ENCODE measurements at places on chromosomes 4 and X.

- no peak for DNase-seq
Measured at GRCh38 chrX:148268673-148269072, 231.7 kb upstream of the AFF2 start.

DNA sequence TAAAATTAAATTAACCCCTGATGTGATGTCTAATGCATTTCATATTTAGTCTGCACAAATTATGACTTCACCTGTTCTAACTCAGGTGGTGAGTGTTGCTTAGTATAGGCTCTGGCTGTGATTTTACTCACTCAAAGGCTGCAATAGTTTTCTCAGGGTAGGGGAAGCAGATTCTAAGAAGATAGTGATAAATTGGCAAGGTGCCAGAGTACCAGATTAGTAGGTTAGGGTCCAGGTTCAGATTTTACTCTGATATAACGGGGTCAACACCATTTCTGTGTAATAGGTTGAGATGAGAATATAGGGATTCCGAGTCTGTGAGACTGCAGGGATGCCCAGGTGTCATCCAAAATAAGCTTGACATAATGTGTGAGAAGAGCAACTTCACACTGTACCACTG lies 1049.6 kb downstream of the STIM2 start:
- DNase-seq, result no peak

- peak; percentile 80 for DNase-seq
Measured at GRCh38 chr4:101037938-101038413, 309.4 kb downstream of the PPP3CA start.

DNA sequence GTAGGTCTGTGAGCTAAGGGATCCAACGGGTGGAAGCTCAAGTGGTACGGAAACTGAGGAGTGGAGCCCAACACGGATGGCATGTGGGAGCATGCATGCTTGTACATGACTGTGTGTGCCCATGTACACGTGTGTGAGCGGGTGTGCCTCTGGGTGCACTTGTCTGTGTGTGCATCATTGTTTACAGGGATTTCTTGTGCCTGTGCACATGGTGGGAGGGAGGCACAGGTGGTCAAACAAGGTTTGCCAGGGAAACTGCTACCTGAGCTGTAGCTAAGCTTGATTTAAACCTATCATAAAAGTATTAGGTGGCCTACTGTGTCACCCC lies 122.5 kb upstream of the MAMLD1 start:
- no peak for DNase-seq

- DNase-seq, result no peak
Measured at GRCh38 chr4:185232370-185232769, 23.0 kb downstream of the SNX25 start.

- no peak for DNase-seq
Measured at GRCh38 chr4:3701736-3702560, 64.2 kb upstream of the ADRA2C start.

GRCh38 chr4:15234856-15235126 lies 193.0 kb upstream of the C1QTNF7 start:
- no peak for DNase-seq

GRCh38 chr4:98528882-98529281 lies 129.5 kb downstream of the TSPAN5 start:
- DNase-seq, result peak; percentile 81

DNA sequence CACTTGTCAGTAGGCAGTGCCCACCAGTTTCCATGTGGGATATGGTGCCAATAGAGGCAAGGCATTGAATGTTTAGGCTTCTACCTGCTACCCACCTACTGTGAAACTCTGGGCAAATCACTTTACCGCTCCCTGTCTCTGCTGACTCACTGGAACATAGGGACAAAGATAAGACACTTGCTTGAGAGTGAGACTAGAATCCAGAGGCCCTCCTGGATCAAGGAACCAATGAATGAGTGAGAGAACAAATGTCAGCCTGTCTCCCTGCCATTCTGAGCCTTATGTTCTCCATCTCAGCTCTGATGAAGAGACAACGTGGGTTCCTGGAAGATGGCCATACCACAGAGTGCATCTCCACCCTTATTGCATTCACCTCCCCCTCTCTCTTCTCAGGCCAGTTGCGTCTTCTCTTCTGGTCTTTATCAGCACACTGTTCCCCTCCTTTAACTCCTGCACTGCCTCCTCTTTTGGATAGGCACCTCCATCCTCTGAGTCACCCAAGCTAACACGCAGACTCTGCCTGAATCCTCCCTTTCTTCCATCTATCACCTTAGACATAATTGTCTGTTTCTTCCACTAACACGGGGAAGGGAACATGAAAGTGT lies 15.4 kb upstream of the PRRG3 start:
- DNase-seq, result no peak

- DNase-seq, result no peak
Measured at GRCh38 chr4:147334478-147334877, 146.4 kb upstream of the EDNRA start.

- DNase-seq, result no peak
Measured at GRCh38 chrX:43002526-43003203, 224.7 kb upstream of the PPP1R2C start.

DNA sequence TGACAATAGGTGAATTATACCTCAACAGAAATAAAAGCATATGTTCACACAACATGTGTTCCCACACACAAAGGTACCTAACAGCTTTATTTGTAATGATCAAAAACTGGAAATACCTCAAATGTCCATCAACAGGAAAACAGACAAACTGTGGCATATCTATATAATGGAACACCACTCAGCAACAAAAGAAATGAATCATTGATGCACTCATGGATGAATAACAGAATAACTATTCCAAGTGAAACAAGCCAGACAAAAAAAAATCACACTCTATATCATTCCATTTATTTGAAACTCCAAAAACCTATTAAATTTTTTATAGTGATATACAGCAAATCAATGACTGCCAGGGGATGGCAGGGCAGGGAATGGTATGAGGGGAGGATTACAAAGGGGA lies 148.1 kb downstream of the PLS3 start:
- DNase-seq, result no peak

DNA sequence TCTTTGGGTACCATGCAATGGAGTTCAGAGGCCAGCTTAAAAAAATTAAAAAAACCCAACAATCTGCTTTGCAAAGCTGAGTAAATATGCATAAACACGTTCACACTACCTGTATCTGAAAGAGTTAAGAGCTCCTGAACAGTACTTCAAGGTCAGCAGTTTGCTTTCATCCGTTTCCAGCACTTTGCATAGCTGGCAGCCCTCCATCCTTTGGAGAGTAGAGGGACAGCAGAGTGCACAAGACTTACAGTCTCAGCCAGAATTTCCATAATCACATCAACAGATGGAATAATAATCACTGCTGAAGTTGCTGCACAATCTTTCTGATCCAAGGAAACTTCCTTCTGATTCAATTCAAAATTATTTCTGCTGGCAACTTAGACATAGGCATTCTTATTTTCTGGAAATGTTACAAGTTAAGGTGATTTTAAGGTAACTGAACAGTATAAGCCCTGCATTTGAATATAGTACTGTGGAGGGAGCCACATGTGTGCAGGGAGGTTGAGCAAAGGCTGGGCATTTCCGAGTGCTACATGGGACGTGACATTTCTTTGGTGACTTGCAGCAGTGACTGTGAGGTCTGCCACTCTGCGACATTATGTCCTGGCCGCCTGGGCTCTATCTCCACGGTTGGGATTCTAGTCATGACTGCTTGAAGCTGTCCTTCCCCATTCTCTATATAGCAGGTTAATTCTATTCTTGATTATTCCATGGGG lies 73.5 kb upstream of the EMCN start:
- DNase-seq, result no peak

- DNase-seq, result no peak
Measured at GRCh38 chr4:128658214-128658631, 151.3 kb upstream of the JADE1 start.

DNA sequence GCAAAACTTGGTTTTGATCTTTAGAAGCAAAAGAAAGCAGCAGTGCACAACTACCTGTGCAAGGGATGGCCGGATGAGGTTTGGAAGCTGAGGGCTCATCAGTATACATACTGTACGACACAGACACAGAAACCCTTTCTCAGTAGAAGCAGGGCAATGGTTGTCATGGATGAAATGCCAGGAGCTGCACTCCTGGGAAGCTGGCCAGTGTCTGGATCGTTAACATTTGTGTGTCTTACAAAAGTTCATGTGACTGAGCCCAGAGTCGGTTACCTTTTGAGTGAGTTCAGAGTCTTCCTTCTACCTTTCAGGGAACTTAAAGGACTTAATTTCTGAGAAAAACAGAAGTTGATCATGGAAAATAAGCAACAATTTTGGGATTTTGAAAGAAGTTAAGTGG lies 230.3 kb downstream of the APBB2 start:
- no peak for DNase-seq

DNA sequence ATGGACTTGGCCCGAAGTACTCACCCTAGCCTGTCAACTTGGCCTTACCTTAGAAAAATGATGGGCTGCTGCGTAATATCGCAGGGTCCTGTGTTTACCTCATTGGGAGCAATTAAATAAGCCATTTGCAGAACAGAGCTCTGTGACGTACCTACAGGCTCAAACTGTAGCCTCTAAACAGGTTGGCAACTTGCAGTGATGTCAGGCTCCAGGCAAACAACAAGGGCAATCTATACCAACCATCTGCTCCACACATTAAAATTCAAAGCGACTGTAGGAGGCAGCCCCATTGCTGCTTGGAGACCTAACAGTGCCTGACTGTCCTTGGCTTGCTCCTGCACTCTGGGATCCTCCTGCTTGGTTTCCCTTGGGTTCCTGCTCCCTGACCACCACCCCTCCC lies 17.2 kb downstream of the VGLL1 start:
- DNase-seq, result no peak

DNA sequence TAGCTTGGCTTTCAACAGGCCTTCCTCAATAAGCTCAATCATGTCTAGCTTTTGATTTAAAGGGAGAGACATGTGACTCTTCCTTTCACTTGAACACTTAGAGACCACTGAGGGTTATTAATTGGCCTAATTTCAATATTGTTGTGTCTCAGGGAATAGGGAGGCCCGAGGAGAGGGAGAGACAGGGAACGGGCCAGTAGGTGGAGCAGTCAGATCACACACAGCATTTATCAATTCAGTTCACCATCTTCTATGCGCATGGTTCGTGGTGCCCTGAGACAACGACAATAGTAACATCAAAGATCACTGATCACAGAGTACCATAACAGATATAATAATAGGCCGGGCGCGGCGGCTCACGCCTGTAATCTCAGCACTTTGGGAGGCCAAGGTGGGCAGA lies 17.8 kb downstream of the ZNF81 start:
- no peak for DNase-seq

DNA sequence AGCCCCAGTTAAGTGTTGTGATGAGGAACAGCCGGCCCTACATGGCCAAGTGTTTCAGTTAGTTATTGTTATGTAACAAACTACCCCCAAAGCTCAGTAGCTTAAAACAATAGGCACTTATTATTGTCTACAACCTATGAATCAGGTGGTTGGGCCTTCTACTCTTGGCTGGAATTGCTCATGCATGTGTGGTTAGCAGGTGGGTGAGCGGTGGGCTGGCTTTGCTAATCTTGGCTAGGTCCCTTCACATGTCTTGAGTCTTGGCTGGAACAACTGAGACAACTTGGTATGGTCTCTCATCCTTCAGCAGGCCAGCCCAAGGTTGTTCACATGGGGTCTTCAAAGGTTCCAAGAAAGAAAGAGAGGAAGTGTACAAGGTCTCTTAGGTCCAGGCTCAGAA lies 54.5 kb upstream of the CHRNA9 start:
- no peak for DNase-seq

GRCh38 chr4:113975578-113975977 lies 3.9 kb downstream of the ARSJ start:
- no peak for DNase-seq

- DNase-seq, result no peak
Measured at GRCh38 chr4:23937173-23937572, 47.3 kb upstream of the PPARGC1A start.

- DNase-seq, result no peak
Measured at GRCh38 chr4:17701138-17701839, 80.1 kb downstream of the FAM184B start.

Data from activated CD4-positive, alpha-beta T cell treated with anti-CD3 and anti-CD28 coated beads, Interleukin-2, amount 50 U/mL, for 16 hours (primary cell).